ENCODE measurements at places on chromosomes 4 and X.

DNA sequence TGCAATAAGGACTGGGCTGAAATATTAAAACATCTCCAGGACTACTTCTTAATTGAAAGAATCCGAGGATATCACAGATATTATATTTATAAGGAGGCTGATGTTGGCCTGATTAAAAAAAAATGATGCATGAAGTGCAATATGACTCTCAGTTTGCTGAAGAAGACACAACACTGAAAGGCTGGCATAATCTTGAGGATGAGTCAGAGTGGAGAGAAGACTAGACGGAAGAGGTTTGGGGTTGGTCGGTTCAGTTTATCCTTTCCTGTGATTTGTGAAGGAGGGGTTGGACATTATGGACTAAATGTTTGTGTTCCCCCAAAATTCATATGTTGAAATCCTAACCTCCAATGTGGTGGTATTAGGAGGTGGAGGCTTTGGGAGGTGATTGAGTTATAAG lies 170.3 kb downstream of the CORIN start:
- no peak for DNase-seq

- DNase-seq, result no peak
These were observed 1.4 kb downstream of the JADE3 start for GRCh38 chrX:46913667-46914066.

DNA sequence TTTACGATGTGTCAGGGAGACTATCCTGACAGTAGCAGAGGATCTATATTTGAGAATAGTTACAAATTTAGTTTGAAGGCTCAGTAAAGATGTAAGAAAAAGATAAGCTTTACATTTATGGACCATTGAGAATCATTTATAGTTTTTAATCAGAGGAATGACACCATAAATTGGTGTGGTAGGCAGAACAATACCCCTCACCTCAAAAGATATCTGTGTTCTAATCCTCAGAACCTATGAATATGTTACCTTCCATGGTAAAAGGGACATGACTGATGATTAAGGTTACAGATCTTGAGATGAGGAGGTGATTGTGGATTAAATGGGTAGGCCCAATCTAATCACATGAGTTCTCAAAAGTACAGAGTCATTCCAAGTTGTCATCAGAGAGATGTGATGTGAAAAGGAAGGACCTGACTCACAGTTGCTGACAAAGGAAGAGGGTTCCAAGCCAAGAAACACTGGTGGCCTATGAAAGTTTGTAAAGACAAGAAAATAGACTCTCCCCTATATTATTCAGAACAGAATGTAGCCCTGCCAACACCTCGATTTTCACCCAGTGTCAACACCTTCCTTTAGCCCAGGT lies 27.0 kb downstream of the EREG start:
- DNase-seq, result no peak

GRCh38 chr4:169241464-169241863 lies 29.3 kb downstream of the SH3RF1 start:
- DNase-seq, result no peak

- no peak for DNase-seq
These were observed 9.0 kb downstream of the CTBP1 start for GRCh38 chr4:1239950-1240307.

DNA sequence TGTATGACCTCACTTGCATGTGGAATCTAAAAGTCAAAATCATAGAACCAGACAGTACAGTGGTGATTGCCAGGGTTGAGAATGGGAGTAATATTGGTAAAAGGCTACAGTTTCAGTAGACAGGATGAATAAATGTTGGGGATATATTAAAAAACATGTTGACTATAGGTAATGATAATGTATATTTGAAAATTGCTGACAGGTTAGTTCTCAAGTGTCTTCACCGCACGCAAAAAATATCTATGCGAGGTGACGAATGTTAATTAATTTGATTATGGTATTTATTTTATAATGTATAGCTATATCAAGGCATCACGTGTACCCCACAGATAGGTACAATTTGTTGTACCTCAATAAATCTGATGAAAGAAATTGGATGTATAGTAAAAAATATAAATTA lies 909.6 kb upstream of the NDST4 start:
- no peak for DNase-seq

DNA sequence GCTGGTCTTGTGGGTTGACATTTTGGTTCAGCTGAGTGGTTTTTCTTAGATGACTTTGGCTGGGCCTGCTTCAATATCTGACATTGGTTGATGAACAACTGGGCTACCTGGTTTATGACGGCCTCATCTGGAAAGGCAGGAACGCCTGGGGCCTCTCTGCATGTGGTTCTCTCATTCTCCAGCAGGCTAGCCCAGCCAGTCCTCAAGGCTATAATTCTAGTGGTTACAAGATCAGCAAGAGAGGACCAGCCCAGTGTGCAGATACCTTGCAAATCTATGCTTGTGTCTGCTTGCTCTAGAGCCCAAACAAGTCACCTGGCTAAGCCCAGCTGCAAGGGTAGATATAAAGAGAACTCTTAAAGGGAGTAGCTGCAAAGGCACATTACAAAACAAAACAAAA lies 214.2 kb upstream of the PUDP start:
- no peak for DNase-seq

- no peak for DNase-seq
These were observed 69.6 kb downstream of the ADRA2C start for GRCh38 chr4:3835527-3836405.

DNA sequence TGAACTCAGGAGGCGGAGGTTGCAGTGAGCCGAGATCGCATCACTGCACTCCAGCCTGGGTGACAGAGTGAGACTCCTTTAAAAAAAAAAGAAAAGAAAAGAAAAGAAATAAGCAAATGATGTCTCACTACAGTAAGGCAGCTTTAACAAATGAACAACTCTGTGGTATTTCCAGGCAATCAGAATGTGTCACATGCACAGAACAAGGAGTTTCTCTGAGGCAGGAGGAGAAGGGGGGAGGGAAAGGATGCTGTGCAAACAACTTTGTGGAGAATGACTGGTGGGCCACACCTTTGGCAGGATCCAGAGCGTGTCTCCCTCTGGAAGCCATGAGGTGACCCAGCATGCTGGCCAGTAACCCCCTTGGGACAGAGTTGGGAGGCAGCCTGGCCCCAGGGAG lies 57.6 kb downstream of the RAI2 start:
- no peak for DNase-seq

DNA sequence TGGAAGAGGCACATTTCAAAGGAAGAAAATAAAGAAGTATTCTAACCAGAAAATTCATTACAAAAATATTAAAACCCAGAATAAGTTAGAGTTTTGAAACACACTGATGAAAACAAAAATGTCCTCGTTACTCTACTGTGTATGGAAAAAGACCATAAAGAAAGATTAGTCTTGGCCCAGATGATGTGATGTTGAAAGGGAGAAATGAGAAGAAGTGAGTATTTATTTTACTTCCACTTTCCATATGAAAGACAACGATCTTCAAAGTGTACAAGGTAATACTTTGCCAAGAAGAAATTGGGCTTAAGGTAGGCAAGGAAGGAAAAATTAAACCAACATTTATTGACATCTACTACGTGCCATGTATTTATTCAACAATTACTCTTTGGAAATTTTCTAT lies 48.6 kb upstream of the EMCN start:
- DNase-seq, result no peak

DNA sequence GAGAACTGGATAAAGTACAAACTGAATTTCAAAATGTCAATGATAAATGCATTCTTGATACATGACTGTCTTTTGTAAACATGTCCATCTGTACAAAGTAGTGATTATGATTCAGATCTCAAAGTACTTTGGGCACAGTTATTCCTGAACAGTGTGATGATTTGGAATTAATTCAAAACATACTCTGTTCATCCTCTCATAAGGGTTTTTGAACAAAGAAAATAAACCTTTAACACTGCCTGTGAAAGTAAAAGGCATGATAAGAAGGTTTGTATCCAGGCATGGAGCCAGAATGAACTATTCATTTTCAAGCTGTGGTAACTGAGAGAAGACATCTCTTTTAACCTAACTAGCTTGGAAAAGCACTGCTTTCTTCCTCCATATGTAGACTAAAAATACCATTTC lies 883 bp upstream of the KLHL4 start:
- no peak for DNase-seq

GRCh38 chr4:128299848-128300247 lies 12.2 kb upstream of the PGRMC2 start:
- no peak for DNase-seq

DNA sequence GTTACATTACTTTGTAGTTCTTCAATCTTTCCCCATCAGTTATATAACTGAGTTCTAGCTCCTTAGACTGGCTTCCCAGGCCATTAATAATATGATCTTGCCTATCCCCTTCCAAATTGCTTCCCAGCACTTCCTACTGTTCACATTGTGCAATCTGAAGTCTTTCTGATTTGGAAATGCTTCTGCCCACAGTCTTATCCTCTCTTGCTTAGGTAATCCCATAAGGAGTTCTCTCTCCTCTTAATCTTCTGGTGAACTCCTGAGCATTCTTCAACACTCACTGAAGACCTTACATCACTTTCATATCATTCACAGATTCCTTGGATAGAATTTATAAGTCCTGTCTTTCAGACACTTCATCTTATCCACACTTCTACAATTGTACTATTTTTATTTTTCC lies 132.7 kb upstream of the TTC29 start:
- DNase-seq, result no peak

DNA sequence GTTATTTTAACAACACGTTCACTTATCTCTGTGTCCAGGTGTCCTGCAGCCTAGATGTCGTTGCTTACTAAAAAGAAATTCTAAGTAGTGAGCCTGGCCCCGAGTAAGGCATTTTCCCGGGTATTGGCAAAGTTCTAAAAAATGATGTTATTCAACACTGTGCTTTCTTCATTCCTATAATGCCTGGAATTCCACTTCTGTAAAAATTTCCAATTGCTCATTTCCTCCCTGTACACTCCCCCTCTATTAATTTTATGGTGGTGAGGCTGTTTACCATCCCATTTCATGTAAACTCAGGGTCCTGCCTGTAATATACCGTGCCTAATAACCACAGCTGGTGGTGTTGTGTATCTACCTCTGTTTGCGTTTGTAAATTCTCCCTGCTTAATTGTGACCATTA lies 14.2 kb downstream of the BST1 start:
- no peak for DNase-seq

DNA sequence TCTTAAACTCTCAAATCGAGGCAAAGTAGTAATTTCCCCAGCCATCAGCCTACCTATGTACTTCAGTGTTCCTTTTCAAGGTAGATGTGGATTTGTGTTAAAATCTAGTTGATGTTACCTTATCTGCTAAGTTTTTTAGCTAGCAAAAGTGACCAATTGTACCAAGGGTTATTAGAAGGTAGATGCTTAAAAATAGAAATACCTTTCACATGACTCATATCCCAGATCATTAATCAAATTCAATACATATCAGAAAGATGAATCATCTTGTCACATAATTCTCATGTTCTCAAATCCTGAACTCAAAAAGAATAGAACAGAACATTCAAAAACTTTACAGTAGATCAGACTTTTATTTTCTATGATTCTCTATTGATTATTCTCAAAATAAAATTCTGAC lies 3.5 kb downstream of the ENAM start:
- no peak for DNase-seq

DNA sequence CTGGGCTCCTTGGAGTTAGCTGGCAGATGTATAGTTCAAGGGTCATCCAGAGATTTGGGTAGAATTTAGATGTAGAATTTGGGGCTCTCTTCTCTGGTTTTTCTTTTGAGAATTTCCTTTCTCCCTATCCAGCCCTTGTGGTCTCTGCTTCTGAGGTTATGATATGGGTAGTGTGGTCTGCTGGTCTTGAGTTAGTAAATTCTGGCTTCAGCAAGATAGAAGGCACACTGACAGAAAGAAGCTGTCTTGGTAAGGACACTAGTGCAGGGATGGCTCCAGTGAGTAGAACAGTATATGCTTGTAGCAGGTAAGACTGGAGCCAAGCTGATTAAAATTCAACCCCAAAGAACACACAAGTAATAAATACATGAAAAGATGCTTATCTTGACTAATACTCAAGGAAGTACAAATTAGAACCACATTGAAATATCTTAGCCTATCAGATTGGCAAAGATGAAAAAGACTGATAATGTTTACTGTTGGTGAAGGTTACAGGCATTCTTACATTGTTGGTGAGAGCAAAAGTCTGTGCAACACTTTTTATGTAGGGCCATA lies 2.1 kb upstream of the IL9R start:
- no peak for DNase-seq

DNA sequence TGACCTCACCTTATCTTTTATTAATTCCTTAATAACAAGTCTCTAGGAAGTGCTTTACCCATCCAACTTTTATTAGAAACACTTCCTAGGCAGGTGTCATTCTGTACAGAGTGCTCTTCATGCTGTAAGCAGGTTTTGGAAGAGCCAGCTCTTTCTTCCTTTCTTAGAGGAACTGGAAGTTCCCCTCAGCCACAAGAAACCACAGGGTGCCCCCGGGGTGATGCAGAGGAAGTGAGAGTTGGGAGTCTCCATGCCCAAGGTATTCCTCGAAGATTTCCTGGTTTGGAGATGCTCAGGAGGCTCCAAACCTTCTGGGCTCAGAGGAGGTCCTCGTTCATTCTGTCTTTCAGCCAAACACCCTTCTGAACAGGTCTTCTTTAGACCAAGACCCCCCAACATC lies 83.8 kb downstream of the EGF start:
- DNase-seq, result no peak

DNA sequence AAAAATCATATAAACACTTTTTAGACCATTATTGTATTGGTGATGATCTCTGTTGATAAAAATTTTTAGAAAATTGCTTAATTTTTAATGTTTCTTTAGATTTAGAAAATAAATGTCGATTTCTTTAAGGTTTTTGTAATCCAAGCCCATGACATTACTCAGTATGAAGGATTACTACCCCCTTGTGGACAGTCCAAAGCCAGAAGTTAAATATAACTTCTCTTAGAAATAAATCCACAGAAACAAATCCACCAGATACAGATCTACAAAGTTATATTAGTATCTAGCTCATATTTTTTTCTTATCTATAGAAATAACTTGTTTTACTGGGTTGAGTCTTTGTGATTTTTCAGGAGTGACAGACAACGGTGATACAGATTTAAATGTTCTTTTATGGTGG lies 18.9 kb downstream of the TIFA start:
- no peak for DNase-seq

DNA sequence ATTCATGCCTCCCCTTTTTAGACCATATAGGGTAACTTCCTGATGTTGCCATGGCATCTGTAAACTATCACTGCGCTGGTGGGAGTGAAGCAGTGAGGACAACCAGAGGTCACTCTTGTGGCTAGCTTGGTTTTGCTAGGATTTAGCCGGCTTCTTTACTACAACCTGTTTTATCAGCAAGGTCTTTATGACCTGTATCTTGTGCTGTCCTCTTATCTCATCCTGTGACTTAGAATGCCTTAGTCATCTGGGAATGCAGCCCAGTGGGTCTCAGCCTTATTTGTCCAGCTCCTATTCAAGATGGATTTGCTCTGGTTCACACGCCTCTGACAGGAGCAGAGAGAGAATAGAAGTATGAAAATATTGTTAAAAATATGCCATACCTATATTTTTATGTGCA lies 355.7 kb downstream of the ADGRL3 start:
- no peak for DNase-seq

DNA sequence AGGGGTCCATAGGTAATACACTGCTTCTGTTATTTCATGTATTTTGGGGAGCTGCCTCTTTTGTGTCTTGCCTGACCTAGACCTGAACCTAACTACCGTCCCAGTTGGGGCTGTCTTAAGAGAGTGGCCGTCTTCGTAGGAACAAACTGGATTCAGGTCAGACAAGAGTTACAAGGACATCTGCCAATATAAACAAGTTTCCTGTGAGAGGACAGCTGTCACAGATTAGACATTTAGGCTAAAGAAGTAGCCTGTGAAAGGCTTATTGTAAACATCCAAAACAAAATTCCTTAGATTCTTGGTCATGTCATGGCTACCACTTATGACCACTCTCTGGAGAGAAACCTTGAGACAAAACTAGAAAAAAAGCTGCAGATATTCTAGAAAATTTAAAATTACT lies 797.6 kb upstream of the AADAT start:
- DNase-seq, result no peak

- no peak for DNase-seq
These were observed 262.9 kb upstream of the GATB start for GRCh38 chr4:152023674-152024073.

Data from DMS 273 treated with DMSO at 0.1 percent for 48 hours (cell line).